CD4-positive, alpha-beta T cell treated with Interleukin-17A for 4 hours (primary cell): ENCODE measurements at places on chromosomes 6 and 20.

DNA sequence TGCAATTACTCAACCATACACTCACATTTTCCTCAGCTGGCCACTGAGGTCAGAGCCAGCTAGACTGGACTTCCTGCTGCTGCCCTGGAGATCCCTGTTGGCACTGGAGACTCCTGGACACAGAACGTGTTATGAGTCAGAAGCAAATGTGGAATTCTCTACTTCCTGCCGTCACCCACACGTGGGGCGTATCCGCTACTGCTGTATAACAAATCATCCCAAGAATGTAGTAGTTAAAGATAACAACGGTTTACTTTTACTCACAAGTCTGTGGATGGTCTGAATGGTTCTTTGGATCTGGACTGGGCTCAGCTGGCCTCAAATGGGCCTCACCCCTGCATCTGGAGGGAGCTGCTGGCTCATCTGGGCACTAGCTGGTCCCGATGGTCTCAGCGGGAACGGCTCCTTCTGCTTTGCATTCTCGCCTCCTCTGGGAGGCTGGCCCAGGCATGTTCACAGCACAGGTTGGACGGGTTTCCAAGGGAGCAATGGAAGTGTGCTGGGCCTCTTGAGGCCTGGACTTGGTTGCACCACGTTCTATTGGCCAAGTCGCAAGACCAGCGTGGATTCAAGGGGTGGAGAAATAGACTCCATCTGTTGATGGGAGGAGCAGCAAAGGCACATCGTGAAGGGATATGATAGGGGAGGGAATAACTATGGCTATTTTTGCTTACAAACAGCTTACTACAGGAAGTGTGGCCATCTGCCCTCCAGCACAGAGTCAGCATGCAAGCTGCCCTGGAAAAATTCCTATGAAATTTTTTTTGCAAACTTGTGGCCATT lies 118.5 kb downstream of the SNX5 start:
- DNase-seq: no peak

DNA sequence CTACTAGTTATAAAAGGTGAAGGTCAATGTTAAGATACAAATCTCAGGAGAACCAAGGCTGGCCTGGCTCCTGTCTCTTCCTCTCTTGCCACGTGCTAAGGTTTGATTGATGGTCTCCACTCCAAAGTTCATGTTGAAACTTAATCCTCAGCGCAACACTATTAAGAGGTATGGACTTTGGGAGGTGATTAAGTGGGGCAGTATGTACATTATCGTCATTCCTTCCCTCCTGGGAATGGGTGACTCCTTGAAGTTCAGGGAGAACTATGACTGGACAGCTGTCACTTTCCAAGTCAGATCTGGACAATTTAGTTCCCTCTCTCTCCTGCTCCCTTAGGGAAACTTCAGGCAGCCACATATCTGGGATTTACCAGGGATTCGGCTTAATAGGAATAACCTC lies 50.5 kb downstream of the KCNK5 start:
- DNase-seq: no peak

DNA sequence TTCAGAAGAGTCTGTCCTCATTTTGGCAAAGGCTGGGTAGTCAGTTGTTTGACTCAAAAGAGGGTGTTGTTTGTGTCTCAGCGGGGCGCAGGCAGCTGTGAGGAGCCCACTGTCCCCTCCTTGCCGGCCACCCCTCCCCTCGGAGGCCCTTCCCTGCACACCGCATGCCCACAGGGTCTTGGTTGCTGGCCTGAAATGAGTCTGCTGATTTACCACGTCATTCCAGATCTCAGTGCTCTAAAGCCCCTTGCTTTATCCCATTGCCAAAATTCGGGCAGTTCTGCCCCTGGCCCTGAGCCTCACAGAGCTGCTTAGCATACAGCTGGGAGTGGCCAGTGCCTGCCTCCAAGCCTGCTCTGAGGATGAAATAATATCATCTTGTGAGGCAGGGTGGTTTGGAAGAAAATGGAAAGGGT lies 220.7 kb downstream of the UST start:
- no peak for DNase-seq

- no peak for DNase-seq
Measured at GRCh38 chr20:3743251-3743650, 10.8 kb downstream of the HSPA12B start.

DNA sequence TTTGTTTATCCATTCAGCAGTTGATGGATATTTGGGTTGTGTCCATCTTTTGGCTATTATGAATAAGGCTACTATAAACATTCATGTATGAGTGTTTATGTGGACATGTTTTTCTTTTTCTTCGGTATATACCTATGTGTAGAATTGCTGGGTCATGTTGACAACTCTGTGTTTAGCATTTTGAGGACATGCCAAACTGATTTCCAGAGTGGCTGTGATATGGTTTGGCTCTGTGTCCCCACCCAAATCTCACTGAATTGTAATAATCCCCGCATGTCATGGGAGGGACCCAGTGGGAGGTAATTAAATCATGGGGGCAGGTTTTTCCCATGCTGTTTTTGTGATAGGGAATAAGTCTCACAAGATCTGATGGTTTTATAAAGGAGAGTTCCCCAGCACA lies 439.7 kb downstream of the UTRN start:
- DNase-seq: no peak

DNA sequence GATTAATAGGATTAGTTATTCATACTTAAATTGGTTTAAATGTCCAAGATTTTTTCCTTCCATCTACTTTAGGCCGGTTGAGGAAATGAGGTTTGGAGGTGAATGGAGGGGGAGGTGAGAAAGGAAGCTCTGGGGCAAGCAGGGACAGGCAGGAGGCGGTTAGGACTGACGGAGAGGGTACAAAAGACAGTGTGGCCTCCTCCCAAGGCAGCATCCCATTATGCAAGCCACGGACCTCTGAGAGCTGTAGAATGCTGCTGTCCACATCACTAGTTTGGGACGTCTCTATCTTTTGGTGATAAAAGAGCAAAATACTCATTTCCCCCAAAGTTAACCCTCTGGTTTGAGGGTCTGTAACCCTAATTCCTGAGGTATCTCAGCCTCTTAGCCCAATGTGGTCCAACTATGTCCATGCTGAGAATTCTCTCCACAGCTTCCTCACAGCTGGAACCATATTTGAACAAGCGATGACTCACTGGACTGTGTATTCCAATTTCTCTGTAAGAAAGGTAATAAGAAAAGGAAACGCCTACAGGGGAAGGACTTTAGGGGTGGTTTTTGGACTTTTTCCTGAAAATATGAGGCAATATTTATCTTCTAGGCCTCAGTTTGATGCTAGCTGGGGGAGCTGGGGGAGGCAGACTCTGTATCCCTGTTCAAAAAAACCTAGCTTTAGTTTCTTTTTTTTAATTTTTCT lies 172.2 kb downstream of the TFAP2B start:
- DNase-seq: no peak

DNA sequence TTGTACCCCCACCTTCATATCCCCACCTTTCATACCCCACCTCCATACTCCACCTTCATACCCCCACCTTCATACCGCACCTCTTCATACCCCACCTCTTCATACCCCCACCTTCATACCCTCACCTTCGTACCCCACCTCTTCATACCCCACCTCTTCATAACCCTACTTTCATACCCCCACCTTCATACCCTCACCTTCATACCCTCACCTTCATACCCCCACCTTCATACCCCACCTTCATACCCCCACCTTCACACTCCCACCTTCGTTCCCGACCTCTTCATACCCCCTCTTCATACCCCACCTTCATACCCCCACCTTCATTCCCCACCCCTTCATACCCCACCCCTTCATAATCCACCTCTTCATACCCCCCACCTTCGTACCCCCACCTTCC lies 92.9 kb upstream of the NAA20 start:
- DNase-seq: no peak

DNA sequence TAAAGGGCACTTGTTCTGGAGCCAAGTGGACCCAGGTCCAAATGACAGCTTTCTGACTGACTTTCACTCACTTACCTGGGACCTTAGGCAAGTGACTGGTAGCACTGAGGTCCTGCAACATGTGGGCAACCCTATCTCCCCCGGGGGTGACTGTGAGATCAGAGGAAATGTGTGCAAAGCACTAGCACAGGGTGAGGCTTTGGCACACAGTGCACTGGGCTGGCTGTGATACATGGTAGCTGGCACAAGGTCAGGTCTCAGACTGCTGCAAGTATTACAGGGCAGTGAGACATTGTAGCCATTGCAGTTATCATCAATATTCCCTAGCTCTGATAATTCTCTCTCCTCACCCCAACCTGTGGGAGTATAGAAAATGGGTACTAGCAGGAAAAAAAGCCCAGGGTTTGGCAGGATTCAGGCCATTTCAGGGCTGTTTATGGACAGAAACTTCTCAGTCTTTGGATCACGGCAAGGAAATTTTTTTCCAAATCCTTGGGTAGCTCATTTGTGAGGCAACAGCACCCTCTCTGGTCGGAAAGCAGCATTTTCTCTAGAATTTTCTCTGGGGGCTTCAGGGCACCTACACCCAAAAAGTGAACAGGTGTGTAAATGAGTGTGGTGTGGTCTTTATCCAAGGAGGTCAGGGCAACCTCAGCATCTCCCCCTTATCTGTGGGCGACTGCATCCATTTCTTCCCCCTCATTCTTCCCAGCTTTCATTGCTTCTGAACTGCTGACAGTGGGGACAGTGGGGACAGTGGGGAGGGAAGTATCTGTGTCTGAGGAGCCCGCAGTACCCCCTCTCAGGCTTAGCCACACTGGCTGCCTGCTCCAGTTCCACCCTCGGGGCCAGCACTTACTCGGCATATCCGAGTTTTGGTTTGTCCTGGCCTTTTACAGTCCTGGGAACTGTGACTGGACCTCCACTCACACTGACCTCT lies 148.7 kb upstream of the PHACTR3 start:
- DNase-seq: no peak

- DNase-seq: no peak
Measured at GRCh38 chr6:20802596-20802995, 268.3 kb downstream of the CDKAL1 start.

DNA sequence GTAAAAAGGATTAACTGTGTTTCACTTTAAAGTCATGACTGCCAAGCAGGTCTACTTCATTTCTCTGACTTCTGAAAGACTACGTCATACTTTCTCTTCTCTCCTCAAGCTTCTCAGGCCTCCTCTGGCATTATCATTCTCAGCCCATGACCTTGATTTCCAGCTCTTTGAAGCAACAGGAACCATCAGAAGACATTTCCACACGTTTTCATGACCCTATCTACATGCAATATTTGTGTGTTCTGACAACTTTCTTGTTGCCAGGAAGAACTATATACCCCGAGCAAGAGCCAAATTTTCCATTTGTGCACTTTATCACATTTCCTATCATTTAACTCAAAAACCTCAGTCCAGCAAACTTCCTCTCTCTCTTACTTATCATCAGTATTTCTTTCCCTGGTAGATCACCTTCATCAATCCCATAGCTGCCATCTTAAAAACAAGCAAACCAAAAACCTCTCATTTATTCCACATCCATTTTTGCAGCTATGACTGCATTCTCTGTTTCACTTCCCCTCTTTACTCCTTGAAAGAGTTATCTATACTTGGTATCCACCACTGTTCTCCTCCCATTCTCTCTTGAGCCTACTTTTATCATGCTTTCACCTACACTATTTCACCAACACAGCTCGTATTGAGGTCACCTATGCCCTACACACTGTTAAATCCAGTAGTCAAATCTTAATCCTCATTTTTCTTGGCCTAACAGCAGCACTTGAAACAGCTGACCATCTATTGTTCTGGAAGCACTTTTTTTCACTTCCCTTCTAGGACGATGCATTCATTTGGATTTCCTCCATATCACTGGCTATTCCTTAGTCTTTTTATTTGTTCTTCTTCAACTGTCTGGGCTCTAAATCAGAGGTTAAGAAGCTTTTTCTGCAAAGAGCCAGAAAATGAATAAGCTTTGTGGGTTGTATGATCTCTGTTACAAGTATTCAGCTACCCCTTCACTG lies 47.1 kb downstream of the STX7 start:
- DNase-seq: no peak

- DNase-seq: no peak
Measured at GRCh38 chr6:51467231-51467952, 620.0 kb downstream of the PKHD1 start.

GRCh38 chr20:58552366-58552934 lies 37.3 kb upstream of the APCDD1L start:
- DNase-seq: no peak

GRCh38 chr6:113388996-113389395 lies 468.1 kb upstream of the MARCKS start:
- no peak for DNase-seq

DNA sequence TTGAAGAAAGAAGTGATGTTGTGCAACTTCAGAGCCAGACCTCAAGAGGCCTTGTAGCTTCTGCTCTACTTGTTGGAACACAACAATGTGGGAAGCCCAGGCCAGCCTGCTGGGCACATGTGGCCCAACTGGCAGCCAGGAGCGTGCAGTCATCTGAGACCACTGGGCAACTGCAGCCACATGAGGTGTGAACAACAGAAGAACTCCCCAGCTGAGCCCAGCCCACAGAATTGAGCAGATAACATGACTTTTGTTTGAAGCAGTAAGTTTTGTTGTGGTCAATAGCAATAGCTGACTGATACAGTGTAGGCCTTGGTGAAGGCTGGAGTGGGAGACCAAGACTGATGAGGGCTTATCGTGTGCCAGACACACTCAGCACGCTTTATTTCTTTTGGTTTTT lies 8.6 kb upstream of the ADAM33 start:
- no peak for DNase-seq

GRCh38 chr6:122838060-122838780 lies 49.2 kb downstream of the SMPDL3A start:
- DNase-seq: no peak

- no peak for DNase-seq
Measured at GRCh38 chr20:41275301-41275731, 42.2 kb downstream of the ZHX3 start.

DNA sequence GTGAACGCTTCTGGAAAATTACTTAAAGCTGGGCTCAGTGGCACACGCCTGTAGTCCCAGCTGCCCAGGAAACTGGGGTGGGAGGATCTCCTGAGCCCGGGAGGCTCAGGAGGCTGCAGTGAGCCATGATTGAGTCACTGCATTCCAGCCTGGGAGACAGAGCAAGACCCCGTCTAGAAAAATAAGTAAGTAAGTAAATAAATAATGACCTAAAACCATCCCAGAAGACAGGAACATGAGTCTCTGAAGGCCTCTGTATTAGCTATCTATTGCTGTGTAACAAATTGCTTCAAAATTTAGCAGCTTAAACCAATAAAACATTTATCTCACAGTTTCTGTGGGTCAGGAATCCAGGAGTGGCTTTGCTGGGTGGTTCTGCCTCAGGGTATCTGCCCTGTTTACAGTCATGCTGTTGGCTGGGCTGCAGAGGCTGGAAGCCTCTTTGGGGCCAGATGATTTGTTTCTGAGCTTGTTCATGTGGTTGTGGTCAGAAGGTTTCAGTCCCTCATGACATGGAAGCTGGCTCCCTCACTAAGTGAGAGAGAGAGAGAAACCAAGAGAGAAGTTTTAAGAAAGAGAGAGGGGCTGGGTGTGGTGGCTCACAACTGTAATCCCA lies 48.4 kb upstream of the NCOA3 start:
- DNase-seq: no peak
